ENCODE measurements at places on chromosomes 5 and 9.

GRCh38 chr5:139138809-139139208, 59.4 kb downstream of the SIL1 start:
- no peak for DNase-seq

GRCh38 chr9:109098171-109098959, 21.4 kb downstream of the TMEM245 start:
- DNase-seq, result no peak

- no peak for DNase-seq
Observed at GRCh38 chr5:33068786-33069185, 357.7 kb downstream of the NPR3 start.

GRCh38 chr9:134215699-134216448, 51.5 kb upstream of the RNU6ATAC start:
- no peak for DNase-seq

- DNase-seq, result peak; percentile 2
Observed at GRCh38 chr9:89740722-89741121, 135.9 kb downstream of the GADD45G start.

- no peak for DNase-seq
Observed at GRCh38 chr5:7991125-7991821, 122.3 kb downstream of the MTRR start.

- DNase-seq, result peak; percentile 86
Observed at GRCh38 chr9:127862075-127863011, 7.9 kb upstream of the ENG start.

DNA sequence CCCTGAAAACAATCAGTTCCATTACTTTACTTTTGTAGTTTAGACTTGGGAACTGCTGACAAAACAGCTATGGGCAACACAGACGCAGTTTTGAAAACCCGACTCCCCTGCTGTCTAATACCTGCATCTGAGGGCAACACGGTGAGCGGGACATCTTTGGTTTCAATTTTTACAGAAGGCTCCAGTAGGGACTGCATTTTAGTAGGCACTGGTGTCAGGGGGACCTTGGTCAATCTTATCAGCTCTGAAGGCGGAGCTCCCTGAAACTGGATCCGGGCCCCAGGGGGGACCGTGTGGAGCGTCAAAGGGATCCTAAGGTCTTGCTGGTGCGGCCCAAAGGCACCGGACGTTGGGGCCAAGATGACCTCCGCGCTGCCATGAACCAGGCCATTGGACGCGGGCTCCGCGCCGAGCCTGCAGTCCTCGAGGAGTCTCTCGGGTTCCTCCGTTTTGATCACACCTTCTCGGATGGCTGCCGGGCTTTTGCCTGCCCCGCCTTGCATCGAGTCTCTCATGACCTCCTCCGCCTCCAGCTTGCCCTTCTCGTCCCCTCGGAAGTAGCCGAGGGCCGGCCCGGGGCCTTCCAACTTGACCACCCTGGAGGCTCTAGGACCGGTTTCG, 1.1 kb downstream of the SOX30 start:
- no peak for DNase-seq

GRCh38 chr9:91085517-91086291, 276.0 kb downstream of the AUH start:
- no peak for DNase-seq

- peak; percentile 22 for DNase-seq
Observed at GRCh38 chr5:44809215-44809955, 638 bp downstream of the MRPS30 start.

DNA sequence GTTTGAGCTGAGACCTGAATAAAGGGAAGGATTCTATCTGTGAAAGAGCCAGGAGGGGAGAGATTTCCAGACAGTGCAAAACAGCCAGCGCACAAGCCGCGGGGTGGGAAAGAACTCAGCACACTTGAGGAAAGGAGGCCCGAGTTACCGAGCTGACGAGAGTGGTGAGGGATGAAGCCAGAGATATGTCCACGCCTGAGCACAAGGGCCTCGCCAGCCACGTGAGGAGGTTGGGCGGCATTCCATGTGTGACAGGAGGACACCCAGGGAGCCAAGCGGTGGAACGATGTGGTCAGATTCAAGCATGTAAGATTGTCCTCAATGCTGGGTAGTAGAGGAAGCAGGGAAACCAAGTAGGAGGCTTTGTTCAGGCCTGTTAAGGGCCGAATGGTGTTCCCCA, 17.0 kb upstream of the SFXN1 start:
- DNase-seq, result no peak

- DNase-seq, result no peak
Observed at GRCh38 chr5:58314356-58315210, 145.3 kb downstream of the PLK2 start.

DNA sequence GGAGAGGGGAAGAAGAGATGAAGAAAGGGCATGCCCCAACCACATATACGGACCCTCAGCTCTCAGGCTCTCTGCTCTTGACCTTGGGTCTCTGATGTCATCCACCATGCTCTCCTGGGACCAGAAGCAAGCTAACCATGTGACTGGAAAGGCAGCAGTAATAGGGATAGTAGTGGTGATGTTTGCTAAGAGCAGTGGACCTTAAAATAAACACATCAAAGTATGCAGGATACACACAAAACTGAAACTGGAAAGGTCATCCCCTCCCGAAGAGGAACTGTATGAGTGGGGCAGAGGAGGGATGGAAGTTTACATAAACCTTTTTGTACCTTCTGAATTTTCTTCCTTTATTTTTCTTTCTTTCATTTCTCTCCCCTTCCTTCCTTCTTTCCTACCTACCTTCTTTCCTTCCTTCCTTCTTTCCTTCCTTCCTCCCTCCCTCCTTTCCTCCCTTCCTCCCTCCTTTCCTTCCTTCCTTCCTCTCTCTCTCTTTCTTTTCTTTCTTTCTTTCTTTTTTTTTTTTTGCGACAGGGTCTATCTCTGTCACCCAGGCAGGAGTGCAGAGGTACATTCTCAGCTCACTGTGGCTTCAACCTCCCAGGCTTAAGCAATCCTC, 8.1 kb upstream of the PTPN3 start:
- no peak for DNase-seq

DNA sequence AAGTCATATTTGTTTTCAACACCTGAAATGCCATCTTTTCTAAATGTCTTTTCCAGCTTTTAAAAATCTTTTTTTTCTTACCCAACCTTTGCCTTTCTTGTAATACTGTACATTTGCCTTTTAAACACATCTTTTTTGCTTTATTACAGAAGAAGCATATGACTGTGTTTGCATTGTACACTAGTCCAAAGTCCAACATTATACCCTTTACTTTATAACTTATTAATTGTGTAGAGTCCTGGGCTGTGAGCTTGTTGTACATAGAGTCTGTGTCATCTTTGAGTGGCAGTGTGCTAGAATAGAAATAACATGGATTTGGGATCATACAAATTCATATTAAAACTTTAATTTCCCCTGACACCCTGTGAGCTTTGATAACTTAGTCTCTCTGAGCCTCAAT, 23.7 kb downstream of the CWC27 start:
- no peak for DNase-seq

DNA sequence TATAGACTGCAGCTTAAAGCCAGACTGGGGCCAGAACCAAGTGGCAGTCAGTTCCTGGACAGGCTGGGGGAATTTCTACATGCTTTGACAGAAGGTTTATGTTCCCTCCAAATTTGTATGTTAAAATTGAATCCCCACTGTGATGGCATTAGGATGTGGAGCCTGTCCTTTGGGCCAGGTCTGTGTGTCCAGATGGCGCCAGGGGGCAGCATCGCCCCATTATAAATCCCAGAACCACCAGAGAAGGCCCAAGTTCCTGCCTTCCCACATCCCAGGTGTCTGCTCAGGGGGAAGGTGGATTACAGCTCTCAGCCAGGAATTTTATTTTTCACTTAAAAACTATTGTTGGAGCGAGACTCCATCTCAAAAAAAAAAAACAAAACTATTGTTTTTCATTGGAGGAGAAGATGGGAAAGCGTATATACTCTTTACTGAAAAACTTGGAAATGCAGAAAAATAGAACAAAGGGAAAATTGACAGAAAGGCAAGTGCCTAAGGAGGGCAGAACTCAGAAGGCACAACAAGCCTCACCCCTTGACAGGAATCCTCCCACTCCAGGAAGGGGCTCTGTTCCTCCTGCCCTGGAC, 5.0 kb downstream of the IL3 start:
- DNase-seq, result peak; percentile 37

DNA sequence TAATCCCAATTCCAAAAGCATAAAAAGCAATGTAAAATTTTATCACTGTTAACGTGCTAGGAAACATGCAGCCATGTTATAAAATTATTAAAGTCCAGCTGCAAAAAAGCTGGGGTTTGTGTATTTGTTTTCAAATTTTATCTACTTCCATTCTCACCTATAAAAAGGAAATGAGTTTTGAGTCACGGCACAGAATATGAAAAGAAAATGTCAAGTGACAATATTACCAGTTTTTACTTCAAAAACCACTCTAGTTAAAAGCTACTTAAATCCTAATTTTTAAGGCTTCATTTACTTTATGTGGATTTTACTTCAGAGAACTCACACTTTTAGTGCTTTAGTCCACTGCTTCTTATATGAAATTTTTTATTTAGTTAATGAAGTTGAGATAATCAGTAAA, 72.7 kb upstream of the IFNE start:
- DNase-seq, result no peak

- no peak for DNase-seq
Observed at GRCh38 chr9:133518706-133519449, 5.9 kb downstream of the MYMK start.

- DNase-seq, result no peak
Observed at GRCh38 chr9:136529516-136530460, 16.1 kb downstream of the NOTCH1 start.

- peak; percentile 29 for DNase-seq
Observed at GRCh38 chr5:80481019-80481893, 6.6 kb upstream of the FAM151B start.

GRCh38 chr9:123083680-123084079, 50.2 kb downstream of the GPR21 start:
- no peak for DNase-seq

- DNase-seq, result no peak
Observed at GRCh38 chr9:134491856-134492255, 149.7 kb upstream of the COL5A1 start.

GRCh38 chr9:35998333-35998732, 38.4 kb upstream of the RECK start:
- no peak for DNase-seq

- no peak for DNase-seq
Observed at GRCh38 chr5:32960340-32961058, 249.4 kb downstream of the NPR3 start.

Data from CD8-positive, alpha-beta T cell (primary cell).